ENCODE measurements at places on chromosomes 4 and X.

GRCh38 chr4:51866835-51867234, 23.9 kb downstream of the DCUN1D4 start:
- DNase-seq = no peak

GRCh38 chr4:54213761-54214160, 15.3 kb upstream of the PDGFRA start:
- DNase-seq = no peak

- no peak for DNase-seq
These were observed 29.9 kb downstream of the HMX1 start for GRCh38 chr4:8841678-8842268.

GRCh38 chr4:10715696-10716095, 31.1 kb upstream of the CLNK start:
- no peak for DNase-seq
